ENCODE measurements at places on chromosomes 2 and 18.

GRCh38 chr2:215698566-215698965 lies 262.7 kb upstream of the FN1 start:
- DNase-seq: no peak

GRCh38 chr2:98702858-98703620 lies 27.9 kb downstream of the MGAT4A start:
- no peak for DNase-seq

DNA sequence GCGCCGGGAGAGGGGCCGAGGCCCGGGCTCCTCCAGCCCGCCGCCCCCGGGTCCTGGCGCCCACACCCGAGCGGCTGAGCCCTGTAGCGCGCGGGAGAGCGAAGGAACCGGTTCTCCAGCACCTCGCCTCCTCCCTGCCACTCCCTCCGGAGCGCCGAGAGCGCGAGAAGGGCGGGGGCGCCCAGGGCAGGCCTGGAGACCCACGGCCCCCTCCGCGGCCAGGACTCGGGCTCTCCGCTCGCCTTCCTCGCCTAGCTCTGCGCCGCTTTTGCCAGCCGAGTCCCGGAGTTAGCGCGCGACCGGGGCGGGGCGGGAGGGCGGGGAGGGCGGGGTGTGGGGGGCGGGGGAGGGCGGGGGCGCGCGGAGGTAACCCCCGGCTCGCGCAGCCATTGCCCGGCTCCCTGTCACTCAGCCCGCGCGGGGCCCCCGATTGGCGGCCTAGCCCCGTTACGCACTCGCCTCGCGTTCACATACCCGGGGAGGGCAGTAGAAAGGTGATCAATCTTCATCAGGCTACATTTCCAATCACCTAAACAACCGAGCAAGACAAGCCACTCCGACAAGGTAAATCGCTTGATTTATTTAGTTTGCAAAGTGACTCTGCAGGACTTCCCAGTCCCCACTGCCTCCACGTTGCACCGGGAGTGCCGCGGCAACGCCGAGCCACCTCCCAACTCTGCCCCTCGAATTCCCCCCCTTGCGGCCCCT lies at the start of gene OTX1:
OTX1 (plus strand) TSS at position 497 of the 708 bp plus-strand sequence. CDS start 2,161 bp downstream, outside the sequence.
- DNase-seq: peak; percentile 58

GRCh38 chr2:45315861-45316260 lies 295.2 kb downstream of the SRBD1 start:
- DNase-seq: no peak

- no peak for DNase-seq
Observed at GRCh38 chr2:174914853-174915760, 90.1 kb downstream of the CHN1 start.

GRCh38 chr2:172938713-172939375 lies 136.8 kb upstream of the MAP3K20 start:
- DNase-seq: no peak

- no peak for DNase-seq
Observed at GRCh38 chr2:99458529-99458928, 31.3 kb downstream of the REV1 start.

DNA sequence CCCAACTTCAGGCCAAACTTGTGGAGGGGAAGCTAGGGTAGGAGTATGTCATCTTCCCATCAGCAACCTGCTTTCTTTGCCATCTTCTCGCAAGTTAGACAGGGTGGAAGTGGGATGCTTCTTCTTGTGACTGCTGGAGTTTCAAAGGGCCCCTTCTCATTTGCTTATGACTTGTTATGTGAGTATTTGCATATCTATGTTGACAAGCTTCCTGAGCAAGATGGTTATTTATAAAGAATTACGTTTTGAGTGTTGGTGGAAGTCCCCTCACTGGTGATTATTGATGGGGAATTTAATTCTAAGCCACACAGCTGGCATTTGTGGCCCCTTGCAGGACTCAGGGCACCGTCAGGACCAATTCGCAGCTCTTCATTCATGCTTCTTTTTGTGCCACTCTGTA lies 791.0 kb downstream of the LRRTM4 start:
- no peak for DNase-seq

- no peak for DNase-seq
Observed at GRCh38 chr2:7400628-7401027, 483.4 kb downstream of the RNF144A start.

- DNase-seq: no peak
Observed at GRCh38 chr2:191800874-191801273, 46.0 kb downstream of the CAVIN2 start.

GRCh38 chr2:99336804-99337112 lies 431 bp upstream of the EIF5B start:
- DNase-seq: peak; percentile 5

DNA sequence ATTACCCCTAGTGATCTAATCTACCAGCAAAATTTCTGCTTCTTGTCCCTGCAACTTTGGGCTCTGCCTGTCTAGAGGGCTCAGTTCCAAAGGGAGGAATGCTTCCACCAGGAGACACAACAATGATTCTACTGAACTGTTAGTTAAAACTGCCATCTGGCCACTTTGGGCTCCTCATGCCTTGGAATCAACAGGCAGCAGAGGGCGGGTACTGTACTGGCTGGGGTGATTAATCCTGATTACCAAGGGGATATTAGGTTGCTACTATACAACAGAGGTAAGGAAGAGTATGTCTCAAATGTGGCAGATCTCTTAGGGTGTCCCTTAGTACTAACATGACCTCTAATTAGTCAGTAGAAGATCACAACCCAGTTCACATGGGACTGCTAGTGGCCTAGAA lies 21.4 kb downstream of the HADHA start:
- no peak for DNase-seq

DNA sequence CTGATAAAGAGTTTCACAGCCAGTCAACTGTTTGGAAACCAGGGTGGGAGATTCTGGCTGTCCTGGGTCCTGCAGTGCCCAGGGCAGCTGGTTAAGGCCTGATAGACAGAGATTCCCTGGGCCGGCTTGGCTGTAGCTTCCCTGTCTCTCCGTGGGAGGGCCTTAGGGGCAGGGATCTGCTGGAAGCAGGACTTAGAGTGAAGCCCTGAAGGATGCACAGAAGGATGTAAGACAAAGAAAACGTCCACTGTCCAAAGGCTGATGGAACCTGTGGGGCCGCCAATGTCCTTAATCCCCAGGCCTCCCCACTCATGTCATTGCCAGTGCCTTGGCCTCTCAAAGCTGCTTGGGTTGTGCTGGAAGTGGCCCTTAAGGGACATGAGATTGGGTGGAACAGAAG lies 33.0 kb downstream of the MROH2A start:
- no peak for DNase-seq

GRCh38 chr18:76465630-76466409 lies 29.2 kb downstream of the ZNF516 start:
- DNase-seq: no peak

DNA sequence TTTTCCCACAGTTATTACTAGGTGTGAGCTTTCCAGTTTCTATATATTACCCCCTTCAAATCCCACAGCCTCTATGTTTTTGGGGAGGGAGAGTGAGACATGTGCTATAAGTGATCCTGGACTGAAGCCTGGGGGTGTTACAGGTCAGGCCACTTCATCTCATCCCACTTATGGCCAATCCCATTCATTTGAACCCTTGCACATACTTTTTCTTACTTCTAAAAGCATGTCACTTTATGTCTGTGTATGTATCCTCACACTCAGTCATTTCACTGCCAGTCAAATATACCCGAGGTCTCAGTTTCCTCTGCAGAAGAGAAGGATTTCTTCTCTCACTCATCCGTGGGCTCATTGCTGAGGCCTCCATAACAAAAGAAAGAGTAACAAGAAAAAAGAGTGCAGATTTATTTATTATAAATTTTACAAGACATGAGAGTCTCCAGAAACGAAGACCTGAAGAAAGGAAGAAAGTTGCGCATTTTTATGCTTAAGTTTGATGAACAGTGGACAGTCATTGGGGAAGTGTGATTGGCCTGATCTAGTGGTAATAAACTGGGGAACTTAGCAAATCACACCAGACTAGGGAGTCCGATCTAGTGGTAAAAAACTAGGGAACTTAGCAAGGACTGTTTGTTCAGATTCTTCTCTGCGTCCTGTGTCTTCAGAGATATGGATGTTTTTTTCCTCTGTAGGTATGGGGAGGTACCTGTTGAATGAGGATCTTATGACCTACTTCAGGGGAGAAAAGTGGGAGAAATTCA lies 52.1 kb downstream of the ICOS start:
- no peak for DNase-seq

- DNase-seq: no peak
Observed at GRCh38 chr2:108845923-108846322, 59.4 kb downstream of the CCDC138 start.

- no peak for DNase-seq
Observed at GRCh38 chr2:216164087-216164486, 54.9 kb downstream of the XRCC5 start.

GRCh38 chr2:1891971-1892486 lies 147.7 kb upstream of the PXDN start:
- DNase-seq: no peak

DNA sequence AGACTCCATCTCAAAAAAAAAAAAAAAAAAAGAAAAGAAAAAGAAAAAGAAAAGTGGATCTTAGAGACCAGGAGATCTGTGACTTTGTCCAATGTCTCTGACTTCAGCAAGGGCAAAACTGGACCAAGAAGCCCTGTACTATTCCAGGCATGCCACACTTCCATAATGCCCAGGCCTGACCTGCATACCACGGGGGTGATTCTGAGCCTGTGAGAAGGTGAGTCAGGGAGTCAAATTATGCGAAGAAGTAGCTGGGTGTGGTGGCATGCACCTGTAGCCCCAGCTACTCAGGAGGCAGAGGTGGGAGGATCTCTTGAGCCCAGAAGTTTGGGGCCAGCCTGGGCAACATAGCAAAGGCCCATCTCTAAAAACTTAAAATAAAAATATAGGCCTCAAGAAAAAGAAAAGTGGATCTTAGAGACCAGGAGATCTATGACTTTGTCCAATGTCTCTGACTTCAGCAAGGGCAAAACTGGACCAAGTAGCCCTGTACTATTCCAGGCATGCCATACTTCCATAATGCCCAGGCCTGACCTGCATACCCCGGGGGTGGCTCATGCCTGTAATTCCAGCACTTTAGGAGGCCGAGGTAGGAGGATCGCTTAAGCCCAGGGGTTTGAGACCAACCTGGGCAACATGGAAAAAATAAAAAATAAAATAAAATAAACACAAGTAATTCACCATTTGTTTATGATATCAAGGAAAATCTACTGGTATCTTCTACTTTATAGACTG lies 12.2 kb upstream of the PUM2 start:
- DNase-seq: no peak

DNA sequence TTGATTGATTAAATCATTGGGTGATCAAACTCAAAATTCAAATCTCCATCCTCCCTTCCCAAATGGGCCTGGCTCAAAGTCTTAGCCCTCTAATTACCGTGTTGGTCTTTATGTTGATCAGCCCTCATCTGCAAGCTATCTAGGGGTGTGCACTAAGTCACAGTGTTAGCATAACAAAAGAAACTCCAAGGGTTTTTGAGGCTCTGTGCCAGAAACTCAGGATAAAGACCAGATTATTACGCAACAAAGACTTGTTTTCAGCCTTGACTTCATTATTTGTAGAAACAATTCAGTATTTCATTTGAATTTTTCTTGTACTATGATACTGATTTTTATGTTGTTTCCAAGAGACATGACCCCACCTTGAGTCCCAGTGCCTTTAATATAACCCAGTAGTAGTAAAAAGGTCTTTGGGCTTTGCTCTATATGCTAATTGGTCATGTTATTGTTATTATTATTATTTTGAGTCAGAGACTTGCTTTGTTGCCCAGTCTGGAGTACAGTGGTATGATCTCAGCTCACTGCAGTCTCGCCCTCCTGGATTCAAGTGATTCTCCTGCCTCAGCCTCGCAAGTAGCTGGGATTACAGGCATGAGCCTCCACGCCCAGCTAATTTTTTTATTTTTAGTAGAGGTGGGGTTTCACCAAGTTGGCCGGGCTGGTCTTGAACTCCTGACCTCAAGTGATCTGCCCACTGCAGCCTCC lies 13.9 kb downstream of the PSMD14 start:
- DNase-seq: no peak

DNA sequence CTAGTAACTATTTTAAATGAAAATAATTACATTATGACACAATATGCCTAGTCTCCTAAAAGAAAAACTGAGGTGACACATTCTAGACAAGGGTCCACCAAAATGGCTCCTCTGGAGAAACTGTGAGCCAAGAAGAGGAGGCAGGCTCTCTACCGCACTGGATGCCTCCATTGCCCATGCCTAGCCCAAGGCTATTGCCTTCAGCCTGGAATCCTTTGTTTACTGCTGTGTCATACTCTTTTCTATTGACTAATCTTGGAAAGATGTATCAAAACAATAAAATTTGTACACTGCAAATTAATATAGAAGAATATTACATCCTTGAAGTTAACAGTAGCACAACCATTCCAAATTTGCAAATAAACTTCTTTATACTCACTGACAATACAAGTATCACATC lies 167.1 kb downstream of the RAB3GAP1 start:
- DNase-seq: no peak

- peak; percentile 64 for DNase-seq
Observed at GRCh38 chr2:190382851-190383250, 25.3 kb upstream of the MFSD6 start.

DNA sequence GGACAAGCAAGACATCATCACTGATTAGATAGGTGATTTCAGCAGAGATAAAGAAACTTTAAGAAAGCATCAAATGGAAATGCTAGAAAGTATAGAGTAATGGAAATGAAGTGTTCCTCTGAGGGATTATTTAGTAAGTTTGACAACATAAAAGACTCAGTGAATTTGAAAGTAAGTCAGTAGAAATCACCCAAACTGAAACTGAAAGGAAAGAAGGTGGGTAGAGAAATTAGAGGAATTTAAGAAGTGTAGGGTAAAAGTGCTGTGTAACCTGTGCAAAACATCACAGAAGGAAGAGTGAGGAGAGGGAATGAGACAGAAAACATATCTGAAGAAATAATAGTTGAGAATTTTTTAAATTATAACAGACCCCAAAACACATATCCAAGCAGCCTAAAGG lies 343.1 kb downstream of the CBLN2 start:
- DNase-seq: no peak

GRCh38 chr18:59708988-59709387 lies 11.8 kb upstream of the CCBE1 start:
- no peak for DNase-seq

- DNase-seq: peak; percentile 56
Observed at GRCh38 chr18:57771193-57771592, 31.9 kb downstream of the ATP8B1 start.

DNA sequence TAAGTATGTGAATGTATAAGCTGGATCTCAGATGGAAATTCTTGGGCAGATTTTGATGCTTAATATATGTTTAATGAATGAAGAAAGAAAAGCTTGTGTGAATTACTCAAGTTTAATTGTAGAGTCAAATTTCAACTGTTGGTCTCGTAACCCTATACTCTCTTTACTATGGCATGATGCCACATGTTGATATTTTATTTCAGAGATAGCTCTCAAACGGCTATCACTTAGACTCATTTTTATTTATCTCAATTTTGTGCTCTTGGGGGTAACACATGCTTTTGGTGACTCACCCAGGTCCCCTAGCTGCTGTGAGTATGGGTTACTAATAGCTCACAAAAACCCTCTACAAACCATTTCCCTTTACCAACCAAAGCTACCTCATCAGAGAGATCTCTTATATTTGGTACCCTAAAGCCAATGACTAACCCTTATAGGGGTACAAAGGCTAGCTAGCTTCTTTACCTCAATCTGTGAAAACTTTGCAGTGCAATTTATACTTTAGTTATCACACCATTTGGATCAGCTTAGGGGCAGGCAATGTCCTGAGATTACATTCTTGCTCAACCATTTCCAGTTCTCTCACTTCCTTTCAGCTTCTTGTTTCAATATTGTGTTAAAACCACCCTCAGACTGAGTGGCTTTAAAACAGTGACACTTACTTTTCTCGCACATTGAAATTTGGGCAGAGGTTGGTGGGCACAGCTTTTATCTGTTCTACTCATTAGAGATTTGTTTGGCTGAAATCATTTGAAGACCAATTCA lies 240.3 kb downstream of the CDH7 start:
- DNase-seq: no peak

GRCh38 chr2:221554769-221555493 lies 17.2 kb downstream of the EPHA4 start:
- no peak for DNase-seq
